Fibroblast of lung (primary cell): ENCODE measurements at places on chromosomes 4 and X. TPM values are rescaled to one million over a fixed set of nuclear protein-coding genes. Genes with fewer than 3 reads are reported as not detected.

The PRR32 gene
- not detected in 2 replicates for total RNA-seq

The PPBP gene
- not detected in 2 replicates for total RNA-seq

The TXK gene
- total RNA-seq: 0.26 and 0.66 TPM in 2 replicates

The FUNDC1 gene
- total RNA-seq: 11.3 and 17.2 TPM in 2 replicates

The ZCCHC13 gene
- not detected in 2 replicates for total RNA-seq

The CENPVL1 gene
- total RNA-seq: not detected in 2 replicates

The SMIM10 gene
- total RNA-seq: 10.0 and 10.2 TPM in 2 replicates

The SLC10A4 gene
- total RNA-seq: under 0.01 TPM in 1 of 2 replicates, not detected in the other
